ENCODE measurements at places on chromosomes 3 and 15.

DNA sequence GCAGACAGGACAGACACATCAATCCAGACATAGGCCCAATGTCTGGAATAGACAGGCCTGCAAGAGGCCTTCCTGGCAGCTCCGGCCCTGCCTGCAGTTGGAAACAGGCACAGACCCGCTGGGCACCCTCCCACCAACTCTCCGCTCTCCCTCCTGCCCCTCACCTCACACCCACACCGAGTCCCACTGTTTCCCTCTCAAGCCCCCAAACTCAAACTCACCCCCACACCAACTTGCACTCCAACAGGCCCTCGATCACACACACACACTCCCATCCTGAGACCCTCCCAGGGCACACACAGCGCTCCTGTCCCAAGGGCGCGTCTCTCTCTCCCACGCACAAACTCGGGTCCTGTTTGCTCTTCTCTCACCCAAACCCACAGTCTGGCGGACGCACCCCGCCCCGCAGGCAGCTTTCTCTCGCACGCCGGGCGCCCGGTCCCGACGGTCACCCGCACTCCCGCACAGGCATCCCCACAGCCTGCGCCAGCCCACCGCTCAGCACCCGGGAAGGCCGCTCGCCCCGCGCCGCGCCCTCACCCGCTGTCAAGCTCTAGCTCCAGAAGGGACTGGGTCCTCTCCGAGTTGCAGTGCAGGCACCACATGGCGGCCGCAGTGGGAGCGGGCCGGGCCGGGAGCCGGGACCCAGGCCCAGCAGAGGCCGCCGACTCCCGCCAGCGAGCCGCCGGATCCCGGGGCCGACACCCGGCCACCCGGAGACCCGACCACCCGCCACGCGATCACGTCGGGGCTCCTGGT lies 106.2 kb downstream of the IQSEC1 start:
- no peak for DNase-seq

- no peak for DNase-seq
Observed at GRCh38 chr3:13894807-13895154, 14.9 kb upstream of the WNT7A start.

GRCh38 chr15:58247855-58248842 lies 110.0 kb downstream of the AQP9 start:
- DNase-seq, result no peak

GRCh38 chr3:154235330-154235729 lies 89.0 kb downstream of the DHX36 start:
- DNase-seq, result no peak

- no peak for DNase-seq
Observed at GRCh38 chr3:157574531-157574930, 71.3 kb upstream of the VEPH1 start.
